CD4-positive, alpha-beta T cell treated with Interleukin-15 for 1 hour (primary cell): ENCODE measurements at places on chromosomes 11 and 22.
A peak's percentile ranks its signal among the peaks of the same experiment; 100 is the strongest.

- no peak for DNase-seq
These were observed 908 bp downstream of the PLCB3 start for GRCh38 chr11:64252003-64252872.

GRCh38 chr22:23402275-23403151, 177.6 kb downstream of the IGLL1 start:
- DNase-seq, result peak; percentile 56

GRCh38 chr11:91173701-91174100, 950.9 kb upstream of the CHORDC1 start:
- no peak for DNase-seq

GRCh38 chr11:60310407-60310998, 16.6 kb upstream of the MS4A6E start:
- peak; percentile 33 for DNase-seq

- DNase-seq, result no peak
These were observed 58.4 kb upstream of the GAB2 start for GRCh38 chr11:78476066-78476465.
